Motor neuron (in vitro differentiated cells): ENCODE measurements at places on chromosomes 2 and 18.

DNA sequence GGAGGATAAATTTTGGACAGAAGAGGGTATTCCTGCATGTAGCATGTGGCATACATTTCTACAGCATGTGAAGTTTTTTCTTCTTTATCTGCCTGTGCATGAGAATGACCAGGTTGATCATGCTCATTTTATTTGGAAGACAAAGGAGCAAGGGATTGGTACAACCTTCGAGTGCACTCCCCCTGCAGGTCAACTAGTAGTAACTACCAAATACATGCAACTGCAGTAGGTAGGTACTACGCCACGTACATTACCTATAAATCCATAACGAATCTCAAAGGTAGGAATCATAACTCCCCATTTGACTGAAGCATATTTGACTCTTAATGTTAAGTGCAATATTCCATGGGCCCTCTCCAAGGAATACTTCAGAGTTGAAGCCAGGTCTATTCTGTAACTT lies 763.9 kb downstream of the TSN start:
- ATAC-seq = no peak

DNA sequence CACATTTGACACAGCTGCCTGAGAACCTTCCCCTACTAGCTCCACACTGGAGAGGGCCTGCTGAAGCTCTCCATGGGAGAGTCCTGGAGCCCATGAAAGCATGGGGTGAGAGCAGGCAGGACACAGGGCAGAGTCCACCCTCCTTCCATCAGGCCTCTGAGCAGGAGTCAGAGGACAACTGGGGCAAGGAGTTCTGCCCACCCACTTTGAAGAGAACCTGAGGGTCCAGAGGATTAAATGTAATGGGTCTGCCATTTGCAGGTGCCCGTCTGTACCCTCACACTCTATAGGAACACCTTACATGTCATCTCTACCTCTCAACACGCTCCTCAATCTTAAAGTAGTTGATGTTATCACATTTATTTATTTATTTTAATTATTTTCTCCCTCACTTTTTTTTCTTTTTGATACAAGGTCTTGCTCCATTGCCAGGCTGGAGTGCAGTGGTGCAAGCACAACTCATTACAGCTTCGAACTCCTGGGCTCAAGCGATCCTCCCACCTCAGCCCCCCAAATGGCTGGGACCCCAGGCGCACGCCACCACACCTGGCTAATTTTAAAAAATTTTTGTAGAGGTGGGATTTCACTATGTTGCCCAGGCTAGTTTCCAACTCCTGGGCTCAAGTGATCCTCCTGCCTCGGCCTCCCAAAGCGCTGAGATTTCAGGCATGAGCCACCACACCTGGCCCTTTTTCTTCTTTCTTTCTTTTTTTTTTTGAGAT lies 10.2 kb downstream of the ADRA2B start:
- no peak for ATAC-seq

- peak; percentile 47 for ATAC-seq
Measured at GRCh38 chr18:23689616-23690504, 607 bp downstream of the LAMA3 start.

- ATAC-seq = no peak
Measured at GRCh38 chr2:99445065-99445464, 44.8 kb downstream of the REV1 start.

DNA sequence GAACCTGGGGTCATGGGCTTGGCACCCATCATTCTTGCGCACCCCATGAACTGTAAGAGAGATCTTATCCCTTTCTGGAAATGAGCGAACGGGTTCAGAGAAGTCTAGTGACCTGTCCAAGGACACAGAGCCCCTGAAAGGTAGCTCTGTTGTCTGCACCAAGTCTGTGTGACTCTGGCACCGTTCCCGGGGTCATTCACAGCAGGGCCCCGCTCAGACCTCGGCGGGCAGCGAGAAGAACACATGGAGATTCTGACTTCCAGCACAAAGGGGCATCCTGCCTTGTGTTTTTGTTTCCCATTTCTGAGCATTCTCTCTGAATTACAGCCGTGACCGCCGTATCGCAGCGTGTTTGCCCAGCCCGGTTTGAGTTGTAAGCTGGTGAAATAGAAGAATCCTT lies 231.7 kb downstream of the KLHL29 start:
- no peak for ATAC-seq

- no peak for ATAC-seq
Measured at GRCh38 chr18:5842653-5843052, 52.7 kb downstream of the TMEM200C start.

DNA sequence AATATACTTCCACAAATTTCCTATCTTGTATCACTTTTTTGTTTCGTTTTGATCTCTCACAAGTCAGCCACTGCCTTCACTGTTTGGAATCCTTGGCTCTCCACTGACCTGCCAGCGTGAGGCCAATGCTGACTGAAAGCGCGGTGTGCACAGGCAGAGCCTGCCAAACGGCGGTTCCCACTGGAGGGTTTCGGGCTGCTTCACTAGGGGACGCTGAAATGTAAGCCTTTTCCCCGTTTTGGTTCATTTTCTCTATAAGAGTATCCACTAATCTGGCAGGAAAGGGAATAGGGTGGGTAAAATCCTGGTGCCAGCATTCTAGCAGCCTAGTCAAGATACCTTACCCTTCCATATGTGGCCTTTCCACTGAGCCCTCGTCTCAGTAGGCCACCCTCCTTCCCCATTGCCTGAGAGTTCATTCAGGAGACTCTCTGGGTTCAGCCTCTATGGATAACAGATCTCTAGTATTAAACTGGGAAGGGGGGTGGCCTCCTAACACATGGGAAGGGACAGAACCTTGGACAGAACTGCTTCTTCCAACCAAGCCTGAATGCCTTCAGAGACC lies 91.5 kb downstream of the DYM start:
- ATAC-seq = no peak

- ATAC-seq = no peak
Measured at GRCh38 chr18:48325115-48325665, 84.0 kb downstream of the ZBTB7C start.

- no peak for ATAC-seq
Measured at GRCh38 chr18:10898417-10898974, 250.9 kb downstream of the PIEZO2 start.

DNA sequence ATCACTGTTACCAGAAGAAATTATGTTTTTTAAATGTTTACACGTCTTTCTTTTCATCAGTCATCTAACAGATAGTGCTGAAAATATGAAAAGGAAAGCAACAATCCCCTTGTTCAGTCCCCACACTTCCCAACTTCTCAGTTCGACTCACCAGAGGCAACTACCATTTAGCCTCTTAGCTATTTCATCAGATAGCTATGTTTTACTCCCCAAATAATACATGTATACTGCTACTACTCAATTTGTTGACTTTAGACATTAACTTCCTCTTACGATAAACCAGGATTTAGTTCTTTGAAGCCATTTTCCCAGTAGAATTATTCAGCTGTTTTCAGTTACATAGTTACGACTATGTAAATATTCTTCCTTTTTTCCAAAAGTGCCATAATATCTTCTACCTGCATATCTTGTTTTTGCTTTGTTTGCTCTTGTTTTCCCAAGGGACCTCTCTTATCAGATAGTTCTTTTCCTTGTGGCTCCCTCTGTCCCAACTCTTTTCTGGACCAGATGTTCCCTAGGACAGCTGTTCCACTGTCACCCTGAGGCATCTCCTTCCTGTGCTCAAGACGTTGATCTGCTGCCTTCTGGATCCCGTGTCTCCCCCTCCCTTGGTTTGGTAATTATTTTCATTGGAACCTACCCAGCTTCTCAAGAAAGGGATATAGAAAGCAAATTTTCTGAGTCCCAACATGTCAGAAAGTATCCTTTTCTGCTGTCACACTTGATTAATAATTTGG lies 289.3 kb upstream of the TANK start:
- ATAC-seq = no peak

DNA sequence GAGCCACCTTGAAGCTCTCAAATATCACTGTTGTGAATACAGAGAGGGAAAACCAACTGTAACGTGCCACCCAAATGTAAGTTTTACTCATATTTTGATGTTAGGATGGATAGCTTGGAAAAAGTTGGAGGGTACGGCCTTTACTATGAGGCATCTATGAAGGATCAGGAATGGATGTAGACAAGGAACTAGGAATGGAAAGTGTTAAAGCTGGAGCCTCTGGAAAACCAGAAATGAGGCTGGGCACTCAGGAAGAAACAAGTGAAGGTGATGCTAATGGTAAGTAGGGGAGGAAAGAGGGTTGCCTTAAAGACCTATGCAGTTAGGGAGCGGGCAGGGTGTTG lies 204 bp downstream of the TXNDC2 start:
- ATAC-seq = no peak

GRCh38 chr2:184875212-184875611 lies 276.9 kb downstream of the ZNF804A start:
- no peak for ATAC-seq

DNA sequence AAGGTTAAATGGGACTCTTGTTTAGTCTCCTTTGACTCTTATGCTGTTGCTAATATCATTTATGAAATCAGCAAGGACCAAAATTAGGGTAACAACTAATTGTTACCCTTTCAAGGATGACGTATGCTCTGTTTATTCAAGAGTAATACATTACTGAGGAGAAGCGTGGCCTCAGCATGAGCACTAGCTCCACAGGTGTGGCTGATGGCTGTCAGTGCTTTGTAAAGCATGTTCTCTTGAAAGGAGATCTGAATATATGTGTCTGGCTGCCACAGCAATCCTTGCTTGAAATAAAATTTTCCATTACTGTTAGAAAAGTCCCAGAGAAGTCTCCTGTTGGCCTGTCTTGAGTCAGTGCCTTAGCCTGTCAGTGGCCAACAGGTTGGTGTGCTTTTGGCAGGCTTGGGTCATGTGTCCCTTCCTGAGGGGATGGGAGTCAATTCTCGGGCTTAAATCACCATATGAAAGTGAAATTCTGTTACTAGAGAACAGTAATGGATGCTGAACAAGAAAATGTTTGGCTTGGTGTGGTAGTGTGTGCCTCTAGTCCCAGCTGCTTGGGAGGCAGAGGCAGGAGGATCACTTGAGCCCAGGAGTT lies 32.7 kb downstream of the ABI2 start:
- ATAC-seq = no peak

DNA sequence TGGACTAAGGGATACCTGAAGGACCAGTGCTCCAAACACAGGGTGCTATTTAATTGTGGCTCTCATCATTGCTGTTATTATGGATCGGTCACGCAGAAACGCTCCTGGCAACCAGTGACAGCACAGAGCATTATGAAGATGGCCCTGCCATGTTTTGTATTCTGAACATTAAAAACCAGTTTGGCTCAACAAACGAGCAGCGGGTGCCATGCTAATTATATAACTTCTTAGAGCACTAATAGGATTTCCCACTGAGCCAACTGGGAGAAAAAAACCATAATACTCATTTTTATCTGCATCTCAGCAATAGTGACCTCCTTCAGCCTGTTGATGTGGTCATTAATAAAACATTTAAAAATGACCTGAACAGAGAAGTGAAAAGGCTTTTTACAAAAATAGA lies 212.8 kb downstream of the STK39 start:
- no peak for ATAC-seq

GRCh38 chr2:158774681-158775080 lies 20.4 kb upstream of the DAPL1 start:
- ATAC-seq = peak; percentile 86

GRCh38 chr2:5509362-5509761 lies 182.8 kb upstream of the SOX11 start:
- no peak for ATAC-seq

- no peak for ATAC-seq
Measured at GRCh38 chr2:215970425-215970824, 42.9 kb downstream of the MREG start.

GRCh38 chr2:10190737-10191532 lies 68.4 kb downstream of the RRM2 start:
- ATAC-seq = no peak

GRCh38 chr18:60446821-60447220 lies 74.2 kb upstream of the MC4R start:
- ATAC-seq = peak; percentile 96

DNA sequence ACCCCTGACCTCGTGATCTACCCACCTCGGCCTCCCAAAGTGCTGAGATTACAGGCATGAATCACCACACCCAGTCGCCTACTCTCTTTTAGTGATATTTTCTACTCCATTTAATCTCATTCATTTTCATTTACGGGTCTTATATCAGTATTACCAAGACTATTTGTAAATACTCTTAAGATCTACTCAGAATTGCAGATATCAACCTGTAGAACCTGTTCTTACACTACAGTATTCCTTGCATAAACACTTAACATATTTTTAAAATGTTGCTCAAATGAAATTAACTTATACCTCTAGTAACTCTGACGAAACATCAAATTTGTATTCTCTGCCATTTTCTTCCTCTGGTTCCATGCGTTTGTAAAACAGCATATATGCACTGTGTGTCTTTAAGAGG lies 79.3 kb downstream of the C2orf74 start:
- no peak for ATAC-seq

- ATAC-seq = no peak
Measured at GRCh38 chr18:11323359-11323819, 174.0 kb upstream of the PIEZO2 start.

DNA sequence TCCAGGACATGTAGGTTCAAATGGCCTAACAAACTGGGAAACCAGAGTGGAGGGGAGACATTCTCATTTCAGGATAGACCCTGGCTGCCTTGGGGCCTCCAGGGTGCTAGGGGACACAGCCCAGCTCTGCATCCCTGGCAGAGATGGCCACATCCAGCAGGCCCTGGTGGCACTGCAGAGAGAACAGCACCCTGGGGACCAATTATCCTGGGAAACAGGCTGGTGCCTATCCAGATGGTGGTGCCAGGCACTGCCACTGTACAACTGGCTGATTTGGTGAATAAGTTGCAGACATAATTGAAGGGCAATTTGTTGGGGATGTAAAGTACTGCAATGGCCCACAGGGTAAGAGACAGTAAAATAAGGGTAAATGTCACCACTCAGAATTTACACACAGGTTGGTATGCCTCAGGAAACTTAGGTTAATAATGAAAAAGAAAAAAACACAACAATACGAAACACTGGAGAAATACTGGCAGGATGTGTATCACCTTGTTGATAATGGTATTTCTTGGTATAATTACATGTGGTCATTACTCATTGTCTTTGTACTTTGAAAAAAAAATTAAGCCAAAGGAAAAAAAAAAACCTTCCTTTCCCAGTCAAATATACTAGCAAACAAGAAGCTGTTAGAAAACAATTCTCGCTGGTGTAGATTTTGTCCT lies 12.8 kb upstream of the SFTPB start:
- ATAC-seq = no peak

- no peak for ATAC-seq
Measured at GRCh38 chr2:9736021-9736420, 105.2 kb upstream of the YWHAQ start.

GRCh38 chr2:76446872-76447271 lies 736.2 kb upstream of the GCFC2 start:
- ATAC-seq = no peak

DNA sequence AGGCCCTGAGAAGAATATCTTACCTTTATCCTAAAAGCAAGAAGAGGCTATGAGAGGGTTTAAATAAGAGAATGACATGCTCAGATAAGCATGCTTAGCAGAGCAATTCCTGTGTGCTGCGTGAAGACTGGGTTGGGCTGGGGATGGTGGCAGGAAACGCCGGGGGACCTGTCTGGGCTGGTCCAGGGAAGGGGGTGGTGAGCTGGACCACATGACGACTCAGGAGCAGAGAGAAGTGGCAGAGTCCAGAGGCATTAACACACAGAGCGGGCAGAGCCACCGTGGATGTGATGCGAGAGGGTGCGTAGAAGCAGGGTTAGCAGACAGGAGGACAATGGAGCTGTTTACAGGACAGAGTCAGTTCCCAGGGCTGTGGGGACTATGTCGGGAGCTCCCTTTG lies 84.5 kb downstream of the ZBTB7C start:
- no peak for ATAC-seq
